ENCODE measurements at places on chromosomes 2 and 18.

GRCh38 chr2:201072201-201072530, 365 bp downstream of the NDUFB3 start:
- DNase-seq, result no peak

DNA sequence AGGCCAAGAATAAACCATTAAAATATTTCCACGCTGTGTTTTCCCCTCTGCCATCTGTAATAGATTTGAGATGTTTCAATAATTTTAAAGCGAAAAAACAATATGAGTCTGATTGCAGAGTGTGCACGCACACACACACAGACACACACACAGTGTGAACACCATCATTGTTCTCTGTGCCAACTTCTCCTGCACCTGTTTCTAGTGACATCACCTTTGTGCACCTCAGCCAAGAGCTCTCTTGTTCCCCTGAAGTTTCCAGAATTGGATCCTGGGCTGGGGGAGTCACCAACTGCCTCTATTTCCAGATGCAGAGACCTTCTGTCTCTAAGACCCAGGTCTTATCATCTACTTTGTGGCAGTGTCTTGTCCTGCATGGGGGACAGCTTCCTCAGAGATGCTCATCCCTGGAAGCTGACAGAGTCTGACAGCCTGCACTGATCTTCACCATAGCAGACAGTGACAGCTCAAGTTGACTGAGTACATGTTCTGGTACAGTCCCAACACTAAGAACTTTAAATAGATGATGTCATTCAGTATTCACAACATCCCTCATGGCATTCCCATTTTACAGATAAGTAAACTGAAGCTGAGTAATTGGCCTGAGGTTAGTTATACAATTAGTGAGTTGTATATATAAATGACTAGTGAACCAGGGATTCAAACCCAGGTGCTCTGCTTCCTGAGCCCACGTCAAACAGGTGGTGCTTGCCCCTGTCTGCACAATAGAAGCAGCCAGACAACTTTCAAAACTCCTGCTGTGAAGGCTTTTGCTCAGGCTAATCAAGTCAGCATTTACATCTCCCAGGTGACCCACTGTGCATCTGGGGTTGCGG, 39.4 kb downstream of the ACOXL start:
- DNase-seq, result no peak

DNA sequence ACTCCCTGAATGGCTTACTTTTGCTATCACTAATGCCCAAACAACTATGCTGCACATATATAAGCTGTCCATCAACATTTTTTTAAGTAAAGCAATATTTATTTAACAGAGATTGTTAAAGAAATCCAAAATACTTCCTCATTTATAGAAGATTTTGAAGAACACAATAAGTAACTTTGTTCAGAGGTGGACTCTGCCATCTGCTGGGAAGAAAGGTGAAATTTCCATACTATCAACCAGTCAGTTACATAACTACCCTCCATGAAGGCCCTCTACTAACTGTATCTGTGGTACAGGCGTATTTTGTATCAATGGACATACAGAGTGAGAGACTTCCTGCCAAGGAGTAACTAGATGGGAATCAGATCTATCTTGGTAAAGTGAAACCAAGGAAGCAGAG, 106.0 kb downstream of the DTNB start:
- DNase-seq, result no peak

- no peak for DNase-seq
These were observed 470.4 kb upstream of the ACVR2A start for GRCh38 chr2:147374423-147374811.

GRCh38 chr2:9758741-9759140, 84.5 kb upstream of the TAF1B start:
- no peak for DNase-seq

- no peak for DNase-seq
These were observed 55.4 kb downstream of the NEB start for GRCh38 chr2:151678849-151679248.

GRCh38 chr2:174611854-174612253, 14.2 kb upstream of the WIPF1 start:
- no peak for DNase-seq

DNA sequence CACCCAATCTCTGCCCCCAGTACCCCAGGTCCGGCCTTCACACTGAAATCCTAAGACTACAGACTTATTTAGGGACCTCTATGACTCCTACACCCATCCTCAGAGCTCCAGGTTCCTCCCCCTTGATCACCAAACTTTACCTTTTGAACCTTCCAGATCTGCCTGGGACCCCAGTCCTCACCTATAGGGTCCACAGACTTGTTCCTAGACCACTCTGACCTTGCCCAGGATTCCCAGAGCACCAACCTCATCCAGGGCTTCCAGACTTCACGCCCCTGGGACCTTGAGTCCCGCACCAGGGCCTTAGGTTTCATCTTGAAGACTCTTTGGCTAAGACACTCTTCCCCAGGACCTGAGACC, 462 bp downstream of the CHCHD5 start:
- DNase-seq, result no peak

DNA sequence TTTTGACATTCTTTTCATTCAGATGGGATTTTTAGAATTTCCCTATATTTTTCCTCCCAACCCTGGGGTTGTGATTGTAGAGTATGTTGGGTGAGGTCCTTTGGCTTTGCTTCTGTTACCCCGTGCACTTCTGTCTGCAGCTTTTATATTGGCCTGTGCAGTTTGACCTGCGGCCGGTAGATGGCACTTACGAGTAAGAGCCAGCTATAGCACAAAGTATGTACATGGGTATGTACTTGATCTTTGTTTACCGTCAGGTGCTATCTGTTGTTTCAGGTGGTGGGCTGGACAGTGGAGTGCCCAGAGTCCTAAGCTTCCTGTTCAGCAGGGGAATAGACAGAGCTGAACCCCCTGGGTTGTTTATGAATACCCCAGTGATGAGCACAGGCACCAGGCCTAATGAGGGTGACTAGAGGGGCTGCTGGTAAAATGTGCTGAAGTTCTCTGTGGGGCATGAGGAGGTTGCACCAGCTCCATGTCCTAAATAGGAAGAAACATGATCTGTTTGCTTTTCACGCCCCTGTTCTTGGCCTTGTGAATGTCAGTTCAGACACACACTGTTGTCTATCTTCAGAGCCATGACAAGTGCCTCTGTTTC, 58.9 kb upstream of the THUMPD2 start:
- no peak for DNase-seq

DNA sequence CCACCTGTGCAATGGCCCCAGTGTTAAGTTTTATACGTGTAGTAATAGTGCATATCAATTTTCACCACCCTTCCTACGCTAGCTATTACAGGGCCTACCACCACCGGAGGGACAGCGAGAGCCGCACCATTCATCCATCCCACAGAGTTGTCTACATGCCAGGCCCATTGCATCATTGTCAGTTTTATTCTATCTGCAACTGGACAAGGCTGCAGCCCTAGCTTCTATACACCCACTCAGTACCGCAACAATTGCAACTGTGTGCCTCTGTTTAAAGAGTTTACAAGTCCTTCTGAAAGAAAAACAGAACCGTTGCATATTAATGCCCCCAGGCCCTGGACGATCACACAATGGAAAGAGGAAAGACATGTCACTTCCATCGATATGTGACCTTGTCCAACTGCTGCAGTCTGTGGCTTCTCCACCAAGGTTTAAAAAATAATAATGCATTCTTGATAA, 58.6 kb downstream of the ZEB2 start:
- DNase-seq, result no peak

- DNase-seq, result no peak
These were observed 104.6 kb upstream of the EML6 start for GRCh38 chr2:54618646-54619565.
